ENCODE measurements at places on chromosomes 11 and 22.

- DNase-seq = no peak
Measured at GRCh38 chr11:7495882-7496551, 10.7 kb downstream of the OLFML1 start.

DNA sequence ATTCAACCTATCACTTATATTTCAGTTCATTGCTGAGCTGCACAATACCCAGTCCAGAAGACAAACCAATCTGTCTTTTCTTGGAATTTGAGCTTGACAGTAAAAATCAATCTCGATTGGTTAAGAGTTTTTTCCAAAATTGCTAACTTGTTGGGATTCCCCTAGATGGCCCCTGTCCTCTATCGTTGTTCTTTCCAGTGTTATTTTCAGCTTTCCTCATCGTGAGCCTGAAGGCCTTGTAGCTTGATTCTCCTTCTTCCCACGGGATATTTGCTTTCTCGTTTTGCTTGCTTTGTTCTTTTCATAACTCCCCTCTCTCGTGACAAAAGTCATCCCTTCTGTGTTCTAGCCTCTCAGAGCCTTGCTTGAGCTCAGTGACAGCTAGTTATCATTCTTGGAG is 3.1 kb downstream of the OR8B8 start:
- no peak for DNase-seq

GRCh38 chr11:46445192-46445919 is 53.8 kb upstream of the CHRM4 start:
- no peak for DNase-seq

DNA sequence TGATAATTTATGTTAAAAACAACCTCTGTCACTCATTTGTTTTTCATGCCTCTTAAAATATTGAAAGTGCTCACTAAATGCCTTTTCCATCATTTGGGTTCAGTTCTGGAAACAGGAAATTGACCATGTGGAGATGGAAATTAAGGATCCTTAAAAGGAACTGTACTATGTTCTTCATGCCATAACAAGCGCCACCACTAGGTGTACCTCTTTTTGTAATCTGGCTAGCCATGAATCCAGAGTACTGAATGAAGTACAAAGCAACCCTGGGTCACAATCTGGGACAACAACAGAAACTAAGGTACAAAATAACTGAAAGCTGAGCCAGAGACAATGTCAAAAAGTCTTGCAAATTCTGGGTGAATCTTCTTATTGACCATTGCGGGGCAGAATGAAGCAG is 559.1 kb downstream of the FAM181B start:
- no peak for DNase-seq

GRCh38 chr22:42279425-42280020 is 9.1 kb upstream of the TCF20 start:
- no peak for DNase-seq

- no peak for DNase-seq
Measured at GRCh38 chr11:29309992-29310391, 706.8 kb downstream of the KCNA4 start.

GRCh38 chr11:104124979-104125378 is 39.0 kb downstream of the PDGFD start:
- DNase-seq = no peak

Measured in tongue (tissue), 3 donors.